Neural progenitor cell (in vitro differentiated cells): ENCODE measurements at places on chromosomes 7 and 10. TPM values are rescaled to one million over a fixed set of nuclear protein-coding genes. Genes with fewer than 3 reads are reported as not detected.
A peak's percentile ranks its signal among the peaks of the same experiment; 100 is the strongest.

DNA sequence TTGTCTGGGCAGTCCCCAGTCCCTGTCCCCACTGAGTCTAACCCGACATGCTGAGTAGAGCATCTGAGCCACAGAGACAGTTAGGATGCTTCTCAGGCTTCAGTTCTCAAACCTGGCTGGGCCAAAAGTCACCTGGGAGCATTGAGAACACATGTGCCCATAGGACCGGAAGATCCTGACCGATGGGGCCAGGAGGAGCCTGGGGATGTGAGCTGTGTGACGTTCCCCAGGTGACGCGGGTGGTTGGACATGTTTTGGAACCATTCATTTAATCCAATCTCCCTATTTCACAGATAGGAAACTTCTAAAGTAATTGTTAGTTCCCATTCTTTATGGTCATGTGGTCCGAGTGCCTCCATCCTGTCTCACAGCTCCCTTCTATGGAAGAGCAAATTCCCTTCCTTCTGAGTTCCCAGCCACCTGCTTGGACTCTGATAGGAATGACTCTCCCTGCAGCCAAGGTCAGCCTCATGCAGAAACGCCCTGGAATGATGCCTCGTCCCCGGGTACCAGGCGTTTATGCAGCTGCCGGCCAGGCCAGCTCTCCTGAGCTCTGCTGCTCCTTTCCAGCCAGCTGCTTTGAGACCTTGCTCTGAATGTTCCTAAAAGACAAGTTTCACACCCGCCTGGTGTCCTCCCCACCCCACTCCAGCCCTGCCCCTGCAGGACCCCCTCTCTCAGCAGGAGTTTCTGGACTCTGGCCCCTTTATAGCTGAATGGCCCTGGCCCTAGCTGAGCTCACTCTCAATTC lies 166.5 kb upstream of the RHEB start:
- DNase-seq: no peak
- H3K36me3 ChIP-seq: no peaks in the 10 kb centered on the region
- no peak overlapping the region for H3K27ac ChIP-seq
- H3K4me3 ChIP-seq: no peak overlapping the region

HGF gene
- total RNA-seq: 0.09 and 0.22 TPM in 2 replicates

- H3K4me3 ChIP-seq: no peak overlapping the region
- DNase-seq: no peak
- H3K27ac ChIP-seq: no peak overlapping the region
- H3K4me1 ChIP-seq: peaks cover 3% of the 10 kb centered on the region
- no peaks in the 10 kb centered on the region for H3K27me3 ChIP-seq
Measured at GRCh38 chr10:34854147-34854601, 39.1 kb upstream of the PARD3 start.

- no peak for DNase-seq
- H3K27me3 ChIP-seq: no peaks in the 10 kb centered on the region
- H3K4me3 ChIP-seq: no peak overlapping the region
- H3K4me1 ChIP-seq: peaks cover 19% of the 10 kb centered on the region
- no peak overlapping the region for H3K27ac ChIP-seq
- H3K36me3 ChIP-seq: peaks cover 27% of the 10 kb centered on the region
Measured at GRCh38 chr10:860519-860918, 71.0 kb downstream of the LARP4B start.

GRCh38 chr7:12111422-12112405 lies 99.4 kb upstream of the TMEM106B start:
- DNase-seq: peak; percentile 8
- no peak overlapping the region for H3K4me3 ChIP-seq
- peaks cover 7% of the 10 kb centered on the region for H3K4me1 ChIP-seq
- no peak overlapping the region for H3K27ac ChIP-seq

DNA sequence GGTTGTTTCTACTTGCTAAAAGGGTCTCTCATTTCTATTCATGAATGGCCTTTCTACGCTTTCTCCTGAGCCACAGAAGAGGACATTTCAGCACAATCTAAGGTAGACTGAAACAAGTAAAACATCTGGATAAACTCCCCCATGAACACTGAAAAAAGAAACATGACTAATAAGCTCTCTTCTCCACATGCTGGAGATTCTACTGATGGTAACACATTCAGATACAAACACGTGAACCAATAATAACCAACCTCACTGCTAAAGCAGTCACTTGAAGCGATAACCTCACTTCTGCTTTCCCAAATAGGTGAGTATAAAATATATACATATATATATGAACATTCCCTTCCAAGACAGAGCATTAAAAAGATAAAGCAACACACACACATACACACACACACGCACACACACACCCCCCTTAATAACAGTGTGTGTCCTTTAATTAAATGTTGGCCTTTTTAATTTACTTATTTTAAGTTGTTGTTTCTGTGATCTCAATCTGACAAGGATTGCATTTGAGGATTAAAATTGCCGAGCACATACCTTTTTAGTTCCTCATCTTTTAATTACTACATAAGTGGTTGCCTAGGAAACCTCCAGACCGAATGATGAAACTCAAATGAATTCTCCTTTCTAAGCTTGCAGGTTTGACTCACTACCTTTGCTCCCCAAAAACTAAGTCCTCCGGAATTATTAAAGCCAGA lies 292.4 kb upstream of the KLF14 start:
- no peaks in the 10 kb centered on the region for H3K36me3 ChIP-seq
- DNase-seq: no peak
- H3K27ac ChIP-seq: no peak overlapping the region
- H3K4me1 ChIP-seq: no peaks in the 10 kb centered on the region

GNAT3 gene
- not detected in 2 replicates for total RNA-seq

MSS51 gene
- 1.4 and 2.2 TPM in 2 replicates for total RNA-seq

DNA sequence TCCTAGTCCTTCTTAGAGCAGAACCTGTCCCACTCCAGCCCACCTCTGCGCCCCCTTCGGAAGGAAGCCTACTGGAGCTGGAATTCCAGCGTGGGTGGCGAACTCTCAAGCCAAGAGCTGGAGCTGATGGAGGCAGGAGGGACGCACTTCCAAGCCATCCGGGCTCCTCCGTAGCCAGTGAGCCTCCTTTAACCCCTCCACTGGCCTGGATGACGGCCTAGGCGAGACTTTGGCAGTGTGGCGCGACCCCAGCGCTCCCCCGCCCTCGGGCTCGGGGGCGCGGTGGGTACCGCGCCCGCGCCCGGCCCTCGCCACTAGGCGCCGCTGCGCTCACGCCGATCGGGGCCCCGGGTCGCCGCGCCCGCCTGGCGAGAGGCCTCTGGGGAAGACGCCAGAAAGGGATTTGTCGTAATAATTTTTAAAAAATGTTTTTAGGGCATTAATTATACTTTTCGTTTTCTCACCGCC lies 5.1 kb upstream of the EMX2 start:
- peak; percentile 83 for DNase-seq
- H3K36me3 ChIP-seq: no peaks in the 10 kb centered on the region

GRCh38 chr7:87934699-87935383 lies 790 bp downstream of the ADAM22 start:
- H3K27ac ChIP-seq: no peak overlapping the region
- H3K4me3 ChIP-seq: peak overlapping the region; percentile 70
- H3K27me3 ChIP-seq: peaks cover 21% of the 10 kb centered on the region
- peak; percentile 52 for DNase-seq
- no peaks in the 10 kb centered on the region for H3K36me3 ChIP-seq
- H3K4me1 ChIP-seq: no peaks in the 10 kb centered on the region

- H3K27ac ChIP-seq: no peak overlapping the region
- no peak overlapping the region for H3K4me3 ChIP-seq
- no peaks in the 10 kb centered on the region for H3K4me1 ChIP-seq
- no peaks in the 10 kb centered on the region for H3K27me3 ChIP-seq
- H3K36me3 ChIP-seq: no peaks in the 10 kb centered on the region
Measured at GRCh38 chr10:32481606-32482005, 35.7 kb downstream of the CCDC7 start.

GRCh38 chr7:128103498-128104107 lies 72.4 kb upstream of the LRRC4 start:
- no peaks in the 10 kb centered on the region for H3K36me3 ChIP-seq
- no peak for DNase-seq
- H3K27ac ChIP-seq: no peak overlapping the region

DNA sequence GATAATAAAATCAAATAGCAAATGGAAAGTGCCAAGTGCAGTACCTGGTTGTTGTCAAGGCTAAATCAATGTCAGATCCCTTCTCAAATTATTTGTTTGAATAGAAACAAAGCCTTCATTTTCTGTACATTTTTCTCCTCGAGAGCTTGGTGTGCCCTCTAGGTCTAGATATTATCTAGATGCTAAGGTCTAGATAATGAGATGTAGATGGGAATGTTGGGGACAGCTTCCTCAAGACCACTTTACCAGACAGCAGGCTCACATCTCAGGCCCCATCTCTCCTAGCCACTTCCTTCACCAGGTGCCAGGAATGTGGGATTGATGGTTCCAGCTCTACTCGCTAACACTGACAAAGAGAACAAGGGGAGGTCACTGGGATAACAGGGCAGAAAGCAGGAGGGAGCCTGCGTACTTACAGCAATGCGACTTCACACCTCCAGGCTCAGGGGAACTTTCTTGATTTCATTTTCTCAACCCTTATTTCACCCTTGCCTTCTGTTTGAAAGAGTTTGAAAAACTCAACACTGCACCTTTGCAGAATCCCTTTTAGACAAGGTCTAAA lies 451.4 kb upstream of the VSTM2A start:
- no peak for DNase-seq
- no peak overlapping the region for H3K4me3 ChIP-seq
- no peaks in the 10 kb centered on the region for H3K36me3 ChIP-seq
- no peaks in the 10 kb centered on the region for H3K27me3 ChIP-seq
- no peaks in the 10 kb centered on the region for H3K4me1 ChIP-seq
